Cardiac fibroblast (primary cell): ENCODE measurements at places on chromosomes 1 and 21.

- DNase-seq, result no peak
These were observed 414.3 kb downstream of the AMY1C start for GRCh38 chr1:104163912-104164476.

DNA sequence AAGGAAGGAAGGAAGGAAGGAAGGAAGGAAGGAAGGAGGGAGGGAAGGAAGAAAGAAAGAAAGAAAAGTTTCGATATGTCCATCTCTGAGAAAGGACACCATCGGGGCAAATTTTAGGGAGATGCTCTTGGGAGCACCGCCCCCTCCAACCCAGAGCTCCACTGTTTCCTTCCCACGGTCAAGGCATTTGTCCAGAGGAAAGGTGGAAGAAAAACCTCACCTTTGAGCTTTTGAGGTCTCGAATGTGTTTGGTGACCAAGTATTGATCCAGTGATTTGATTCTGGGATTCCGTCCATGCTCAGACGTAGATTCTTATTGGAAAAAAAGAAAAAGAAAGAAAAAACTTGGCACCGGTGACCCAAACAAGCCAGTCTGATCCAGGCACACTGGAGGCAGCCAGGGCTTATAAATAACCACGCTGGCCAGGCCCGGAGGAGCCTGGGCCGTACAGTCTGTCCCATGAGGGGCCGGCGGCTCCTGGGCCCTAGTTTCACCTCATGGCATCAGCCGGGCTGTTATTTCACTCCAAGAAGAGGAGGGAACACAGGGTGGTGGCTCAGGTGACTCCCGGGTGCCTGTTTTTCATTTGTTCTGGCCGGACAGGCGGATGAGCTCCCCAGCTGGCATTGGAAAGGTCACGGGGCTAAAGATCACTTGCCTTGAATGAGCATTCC is 36.1 kb upstream of the SLC25A33 start:
- DNase-seq, result no peak

DNA sequence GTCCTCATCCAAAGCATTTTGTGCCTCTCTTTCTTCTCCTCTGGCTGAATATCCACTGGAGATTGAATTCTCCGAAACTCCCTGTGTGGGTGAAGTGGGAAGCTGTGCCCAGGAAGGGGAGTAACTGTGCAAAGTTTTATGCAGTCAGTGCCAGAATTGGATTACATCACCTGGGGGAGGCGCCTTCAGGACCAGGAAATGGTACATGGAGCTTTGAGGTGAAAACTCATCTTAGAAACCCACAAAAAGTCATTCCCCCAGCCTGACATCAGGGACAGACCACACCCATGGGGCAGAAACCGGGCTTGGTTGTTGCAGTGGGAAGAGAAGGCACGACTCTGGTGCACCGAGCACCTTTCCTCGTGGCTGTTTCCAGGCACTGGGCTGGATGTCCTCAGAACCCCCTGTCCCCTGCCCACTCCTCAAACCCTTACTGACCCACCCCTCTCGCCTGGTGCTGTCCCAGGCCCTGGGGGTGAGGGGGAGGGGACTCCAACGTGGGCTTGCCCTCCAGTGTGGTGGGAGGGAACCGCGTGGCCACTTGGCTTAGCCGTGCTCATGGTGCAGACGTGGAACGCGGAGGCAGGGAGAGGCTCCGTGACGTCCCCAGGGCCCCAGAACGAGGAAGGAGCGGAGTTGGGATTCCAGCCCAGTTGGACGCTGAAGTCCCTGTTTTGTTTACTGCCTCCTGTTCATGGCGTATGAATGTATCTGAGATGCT is 15.7 kb downstream of the TFF3 start:
- no peak for DNase-seq

DNA sequence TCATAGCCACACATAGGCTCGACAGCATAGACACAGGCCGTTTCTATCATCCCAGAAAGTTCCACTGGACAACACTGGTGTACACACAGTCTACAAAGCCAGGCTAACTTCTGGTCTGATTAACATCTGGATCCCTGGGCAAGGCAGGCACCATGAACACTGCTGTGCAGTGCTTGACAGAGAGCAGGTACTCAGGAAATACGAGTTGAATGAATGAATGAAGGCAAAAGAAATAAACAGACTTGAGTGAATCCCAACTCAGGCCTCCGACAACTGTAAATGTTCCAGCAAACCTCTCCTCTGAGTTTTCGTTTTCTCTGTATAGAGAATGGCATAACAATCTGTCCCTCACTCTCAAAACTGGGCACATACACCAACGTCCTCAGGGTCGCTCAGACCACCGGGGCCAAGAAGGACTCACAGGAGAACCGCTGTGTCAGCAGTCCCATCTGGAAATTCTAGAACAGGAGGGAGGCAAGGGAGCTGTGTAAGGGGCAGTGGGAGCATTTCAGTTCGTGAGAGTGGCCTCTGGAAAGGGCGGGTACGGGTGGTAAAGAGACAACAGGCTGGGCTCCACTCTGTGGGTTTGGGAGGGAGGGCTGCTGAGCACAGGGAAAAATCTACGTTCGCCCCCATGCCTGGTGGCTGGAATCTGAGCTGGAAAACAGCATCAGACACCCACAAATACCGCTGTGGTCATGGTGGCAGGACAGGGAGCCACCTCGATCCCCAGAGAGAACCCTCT is 15.1 kb upstream of the ECE1 start:
- no peak for DNase-seq

GRCh38 chr1:34060901-34061415 is 104.1 kb downstream of the CSMD2 start:
- DNase-seq, result no peak

GRCh38 chr1:99673315-99673714 is 27.4 kb downstream of the PALMD start:
- no peak for DNase-seq

DNA sequence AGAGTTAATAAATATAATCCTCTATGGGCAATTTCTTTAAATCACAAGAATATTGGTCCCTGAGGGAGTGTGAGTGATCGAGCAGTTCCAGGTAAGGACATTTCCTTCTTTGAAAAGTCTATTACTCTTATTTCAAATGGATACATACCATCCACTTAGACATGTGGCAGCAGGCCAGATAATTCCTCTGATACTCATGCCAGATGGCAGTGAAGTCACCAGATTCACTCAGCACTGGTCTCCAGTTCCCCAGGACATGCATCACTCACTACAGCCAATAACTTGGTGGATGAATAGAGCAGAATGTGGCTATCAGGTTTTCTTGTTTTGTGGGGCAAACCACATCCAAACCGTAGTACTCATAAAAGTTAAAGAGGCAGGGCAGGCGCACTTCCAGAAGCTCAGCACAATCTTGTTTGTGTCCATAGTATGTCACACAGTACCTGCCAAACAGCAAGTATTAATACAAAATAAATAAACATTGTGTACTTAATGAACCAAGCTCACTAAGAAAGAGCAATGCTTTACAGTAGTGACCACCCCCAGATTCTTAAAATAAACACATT is 74.2 kb upstream of the CD53 start:
- no peak for DNase-seq

DNA sequence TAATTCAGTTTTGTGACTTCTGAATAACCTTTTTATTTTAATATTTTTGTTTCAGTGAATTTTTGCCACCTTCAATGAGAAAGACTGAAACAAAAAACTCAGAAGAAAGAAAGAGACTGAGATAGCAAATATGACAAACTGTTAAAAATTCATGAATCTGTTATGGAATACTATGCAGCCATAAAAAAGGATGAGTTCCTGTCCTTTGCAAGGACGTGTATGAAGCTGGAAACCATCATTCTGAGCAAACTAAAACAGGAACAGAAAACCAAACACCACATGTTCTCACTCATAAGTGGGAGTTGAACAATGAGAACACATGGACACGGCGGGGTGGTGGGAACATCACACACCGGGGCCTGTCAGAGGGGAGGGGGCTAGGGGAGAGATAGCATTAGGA is 193.4 kb upstream of the FGGY start:
- no peak for DNase-seq

GRCh38 chr1:210237479-210237878 is 4.9 kb downstream of the SERTAD4 start:
- peak; percentile 33 for DNase-seq

DNA sequence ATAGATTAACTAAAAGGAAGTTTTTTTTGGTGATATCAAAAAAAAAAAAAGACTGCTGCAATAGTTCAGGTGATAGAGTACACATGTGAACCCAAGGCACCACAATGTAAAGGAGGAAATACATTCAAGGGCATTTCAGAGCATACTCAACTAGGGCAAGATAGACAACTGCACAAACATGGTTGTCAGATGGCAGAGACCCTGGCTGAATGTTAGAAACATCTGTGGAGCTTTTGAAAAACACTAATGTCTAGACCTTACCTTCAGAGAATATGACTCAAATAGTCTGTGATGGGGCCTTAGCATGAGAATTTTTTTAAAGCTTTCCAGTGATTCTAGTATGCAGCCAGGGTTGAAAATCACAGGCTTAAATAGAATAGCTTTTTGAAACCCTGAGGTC is 173.6 kb downstream of the VAV3 start:
- DNase-seq, result no peak

DNA sequence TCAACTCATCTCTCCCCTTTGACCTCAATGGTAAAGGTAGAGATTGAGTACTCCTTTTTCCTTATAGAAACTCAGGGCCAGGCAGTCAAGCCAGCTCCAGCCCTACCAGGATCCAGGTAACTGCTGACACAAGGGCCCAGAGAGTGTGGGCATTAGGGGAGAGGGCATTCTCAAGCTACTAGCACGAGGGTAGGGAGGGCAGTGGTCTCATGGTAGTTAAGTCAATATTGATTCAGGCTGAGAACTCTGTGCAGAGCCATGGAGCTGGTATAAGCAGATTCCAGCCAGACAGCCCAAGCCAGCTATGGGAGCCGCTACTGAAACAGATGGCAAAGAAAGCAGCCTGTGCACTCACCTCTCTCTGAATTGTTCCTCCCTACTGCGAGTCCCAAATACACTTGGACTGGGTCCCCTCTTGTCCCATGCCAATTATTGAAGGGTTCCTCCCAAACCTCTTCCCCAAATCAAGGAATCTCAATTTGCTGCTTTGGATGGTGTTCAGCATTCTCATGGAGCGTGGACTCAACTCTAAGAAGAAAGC is 2.8 kb downstream of the PI4KB start:
- no peak for DNase-seq

GRCh38 chr21:38912789-38913119 is 107.0 kb downstream of the ETS2 start:
- DNase-seq, result no peak
